Fibroblast of skin of abdomen (primary cell): ENCODE measurements at places on chromosomes 1 and 21.

DNA sequence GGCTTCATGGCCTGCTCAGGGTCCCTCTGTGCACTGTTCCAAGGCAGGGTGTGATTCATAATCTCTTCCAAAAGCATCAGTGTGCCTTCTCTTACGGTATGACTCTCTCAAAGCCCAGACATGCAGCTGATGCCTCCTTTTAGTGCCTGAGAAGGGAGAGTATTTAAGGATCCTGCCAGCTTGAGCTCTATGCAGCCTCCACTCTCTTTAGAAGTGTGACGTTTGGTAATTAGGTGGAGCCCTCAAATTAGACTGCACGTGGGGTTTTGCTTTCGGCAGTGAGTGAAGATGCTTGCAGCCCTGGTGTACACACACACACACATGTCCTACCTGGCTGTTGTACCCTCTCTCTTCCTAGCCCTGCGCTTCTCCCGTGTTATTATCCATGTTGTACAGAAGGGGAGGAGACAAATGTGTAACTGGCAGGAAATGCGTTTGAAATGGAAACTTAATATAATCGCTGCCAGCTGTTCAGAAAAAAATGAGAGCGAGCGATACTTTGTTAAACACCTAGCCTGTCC, 2.6 kb upstream of the C1orf174 start:
- no peak for DNase-seq

DNA sequence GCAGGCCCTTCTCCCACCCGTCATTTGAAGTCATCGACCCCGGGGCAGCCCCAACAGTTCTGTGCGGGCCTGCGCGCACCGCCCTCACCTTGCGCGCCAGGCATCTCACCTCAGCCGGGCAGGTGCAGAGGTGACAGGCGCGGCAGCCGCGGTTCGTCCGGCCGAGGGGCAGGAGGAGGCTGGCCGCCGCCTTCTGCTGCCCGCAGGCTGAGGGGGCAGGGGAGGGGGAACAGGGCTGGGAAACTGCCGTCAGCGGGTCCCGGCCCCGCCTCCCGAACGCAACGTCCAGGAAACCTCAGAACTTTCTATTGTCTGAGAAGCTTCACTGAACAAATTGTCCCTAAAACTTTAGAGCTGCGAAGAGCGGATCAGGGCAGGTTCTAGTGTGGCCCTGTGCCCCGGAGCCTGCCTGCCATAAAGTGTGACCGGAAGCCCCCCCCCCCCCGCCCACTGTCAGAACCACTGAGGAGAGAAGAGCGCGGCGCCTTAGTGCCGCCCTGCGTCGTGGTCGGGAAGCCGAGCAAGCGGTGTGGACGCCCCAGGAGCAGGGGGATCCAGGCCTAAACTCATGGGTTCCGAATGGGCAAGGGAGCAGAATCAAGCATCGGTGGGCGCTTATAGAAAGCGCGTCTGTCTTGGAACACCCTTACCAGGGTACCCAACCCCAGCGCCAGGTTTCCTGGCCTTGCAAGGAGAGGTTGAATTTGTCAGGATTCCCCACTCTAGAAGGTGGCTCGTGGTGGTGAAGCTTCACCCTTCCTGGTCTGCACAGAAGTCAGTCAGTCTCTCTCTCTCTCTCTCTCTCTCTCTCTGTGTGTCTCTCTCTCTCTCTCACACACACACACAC, 13.3 kb upstream of the TBX15 start:
- no peak for DNase-seq

DNA sequence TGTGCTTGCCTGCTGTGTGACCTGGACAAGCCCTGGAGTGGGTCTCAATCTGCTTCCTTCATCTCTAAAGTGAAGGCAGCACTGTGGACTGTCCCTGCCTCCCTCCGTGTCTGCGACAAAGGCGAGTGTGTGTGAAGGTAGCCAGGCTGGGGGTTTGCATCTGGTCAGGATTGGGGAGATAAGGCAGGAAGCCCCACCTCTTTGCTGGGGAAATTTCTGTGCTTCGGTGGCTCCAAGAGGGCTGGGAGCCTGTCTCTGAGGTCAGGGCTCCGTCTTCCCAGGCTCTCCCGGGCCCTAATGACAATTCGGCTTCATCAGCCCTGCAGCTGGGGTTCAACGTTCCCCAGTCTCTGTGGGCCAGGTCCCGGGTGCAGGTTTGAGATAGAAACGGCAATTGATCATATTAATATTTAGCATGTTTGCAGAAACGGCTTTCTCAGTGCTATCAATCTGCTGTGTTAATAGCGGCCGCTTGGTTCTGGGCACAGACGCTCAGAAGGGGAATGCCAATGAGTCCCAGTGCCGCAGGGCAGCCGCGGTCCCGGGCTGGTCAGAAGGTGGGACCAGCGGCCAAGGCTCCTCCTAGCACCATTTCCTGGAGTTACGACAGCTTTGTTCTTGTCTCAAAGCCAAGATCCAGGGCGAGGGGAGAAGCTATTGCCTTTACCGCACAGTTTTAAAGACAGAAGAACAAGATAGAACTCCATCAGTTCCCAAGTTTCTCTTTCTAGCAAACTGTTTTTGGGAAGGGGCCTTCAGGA, 105.7 kb downstream of the PRDM16 start:
- DNase-seq, result peak; percentile 28

- peak; percentile 91 for DNase-seq
Measured at GRCh38 chr1:40267767-40268187, 9.7 kb downstream of the ZMPSTE24 start.

GRCh38 chr1:115980998-115981993, 5.0 kb downstream of the SLC22A15 start:
- DNase-seq, result peak; percentile 50

DNA sequence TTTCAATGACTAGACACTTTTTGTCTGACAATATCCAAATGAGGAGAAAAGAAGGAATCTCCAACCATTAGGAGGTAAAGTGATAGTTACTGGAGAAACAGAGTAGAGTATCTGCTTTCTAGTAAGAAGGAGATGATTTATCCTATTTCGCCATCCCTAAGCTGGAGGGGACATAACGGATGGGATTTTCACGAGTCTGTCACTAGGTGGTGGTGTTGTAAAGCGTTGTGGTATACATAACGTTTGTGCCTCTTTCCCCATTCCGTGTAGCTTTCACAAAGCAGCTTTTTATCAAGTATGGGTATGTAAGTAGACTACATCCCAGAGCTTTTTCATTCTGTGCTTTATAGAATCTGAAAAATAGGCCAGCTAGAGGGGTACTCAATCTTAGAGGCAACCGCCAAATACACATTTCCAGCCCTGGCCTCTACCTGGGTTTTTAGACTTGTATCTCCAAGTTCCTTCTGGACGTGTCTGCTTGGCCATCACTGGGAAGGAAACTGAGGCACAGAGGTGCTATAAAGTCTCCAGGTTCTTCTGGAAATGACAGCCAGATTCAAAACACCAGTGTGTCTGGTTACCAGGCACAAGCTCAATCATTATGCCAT, 33.3 kb upstream of the FAM3B start:
- peak; percentile 83 for DNase-seq

- no peak for DNase-seq
Measured at GRCh38 chr1:187961895-187962294, 1133.1 kb downstream of the PLA2G4A start.

DNA sequence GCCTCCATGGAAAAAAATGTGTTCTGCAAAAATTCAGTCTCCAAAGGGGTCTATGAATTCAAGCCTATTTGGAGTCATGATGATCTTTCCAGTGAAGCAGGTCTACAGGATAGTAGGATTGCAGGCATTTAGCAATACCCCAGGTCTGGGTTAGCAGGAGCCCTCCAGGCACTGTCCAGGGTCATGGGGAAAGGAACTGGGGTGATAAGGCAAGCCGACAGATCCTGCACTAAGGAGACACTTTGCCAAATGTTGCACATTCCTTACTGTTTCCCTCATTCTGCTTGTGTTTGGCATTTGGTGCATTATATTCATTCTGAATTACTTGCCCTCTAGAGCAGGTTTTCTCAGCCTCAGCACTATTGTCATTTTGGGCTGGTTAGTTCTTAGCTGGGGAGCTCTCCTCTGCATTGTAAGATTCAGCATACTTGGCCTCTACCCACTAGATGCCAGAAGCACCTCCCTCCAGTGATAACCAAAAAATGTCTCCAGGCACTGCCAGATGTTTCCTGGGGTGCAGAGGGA, 333.3 kb upstream of the PLXNA2 start:
- no peak for DNase-seq

GRCh38 chr1:161207173-161207572, 5.0 kb downstream of the NDUFS2 start:
- DNase-seq, result no peak

DNA sequence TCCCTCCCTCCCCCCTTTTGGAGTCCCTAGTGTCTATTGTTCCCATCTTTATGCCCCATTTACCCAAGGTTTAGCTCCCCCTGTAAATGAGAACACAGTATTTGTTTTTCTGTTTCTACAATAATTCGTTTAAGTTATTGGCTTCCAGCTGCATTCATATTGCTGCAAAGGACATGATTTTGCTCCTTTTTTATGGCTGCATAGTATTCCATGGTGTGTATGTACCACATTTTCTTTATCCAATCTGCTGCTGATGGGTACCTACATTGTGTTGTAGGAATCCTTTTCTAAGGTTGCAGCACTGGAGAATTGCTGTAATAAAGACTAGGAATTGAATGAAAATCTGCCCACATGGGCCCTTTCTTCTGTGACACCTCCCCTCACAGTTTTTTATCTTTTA, 6.8 kb downstream of the SLC25A24 start:
- no peak for DNase-seq

- DNase-seq, result no peak
Measured at GRCh38 chr1:94322696-94323095, 85.3 kb upstream of the ARHGAP29 start.

DNA sequence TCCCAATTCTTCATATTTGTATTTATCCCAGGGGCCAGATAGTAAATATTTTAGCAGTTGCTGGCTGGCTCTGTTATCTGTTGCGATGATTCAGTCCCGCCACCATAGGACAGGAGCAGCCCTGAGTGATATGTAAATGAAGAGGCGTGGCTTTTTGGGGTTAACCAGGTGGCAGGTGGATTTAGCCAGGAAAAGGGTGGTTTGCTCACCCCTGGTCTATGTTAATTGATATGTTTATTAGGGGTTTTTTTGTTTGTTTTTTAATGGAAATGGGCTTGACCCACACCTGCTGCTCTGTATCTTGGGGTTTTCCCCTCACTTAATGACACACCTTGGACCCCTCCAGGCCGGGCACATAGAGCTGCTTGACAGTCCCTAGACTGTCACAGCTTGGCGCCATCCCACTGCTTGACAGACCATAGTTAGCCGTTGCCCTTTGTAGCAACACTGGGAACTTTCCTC, 62.8 kb downstream of the PIK3CD start:
- DNase-seq, result no peak

- DNase-seq, result no peak
Measured at GRCh38 chr1:220342853-220343252, 70.6 kb upstream of the RAB3GAP2 start.

- DNase-seq, result peak; percentile 63
Measured at GRCh38 chr1:185144233-185144632, 12.5 kb downstream of the TRMT1L start.

DNA sequence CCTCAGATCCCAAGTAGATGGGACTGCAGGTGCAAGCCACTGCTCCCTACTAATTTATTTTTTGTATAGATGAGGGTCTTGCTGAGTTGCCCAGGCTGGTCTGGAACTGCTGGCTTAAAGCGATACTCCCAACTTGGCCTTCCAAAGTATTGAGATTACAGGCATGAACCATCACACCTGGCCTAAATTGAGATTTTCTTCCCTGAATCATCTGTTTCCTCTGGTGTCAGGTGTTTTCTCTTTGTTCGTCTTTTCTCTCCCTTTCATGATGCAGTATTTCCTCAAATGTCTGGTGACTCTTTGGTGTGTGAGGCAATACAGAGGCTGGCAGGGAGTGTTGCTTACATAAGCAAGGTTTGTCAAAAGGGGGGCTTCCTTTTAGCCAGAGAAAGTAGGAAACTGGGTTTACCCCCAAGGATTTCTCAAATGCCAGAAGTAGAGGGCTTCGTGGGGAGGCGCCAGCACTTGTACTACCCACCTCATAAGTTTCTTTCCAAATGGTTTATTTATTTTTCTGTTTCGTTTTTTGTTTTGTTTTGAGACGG, 27.6 kb downstream of the CLDN14 start:
- no peak for DNase-seq

DNA sequence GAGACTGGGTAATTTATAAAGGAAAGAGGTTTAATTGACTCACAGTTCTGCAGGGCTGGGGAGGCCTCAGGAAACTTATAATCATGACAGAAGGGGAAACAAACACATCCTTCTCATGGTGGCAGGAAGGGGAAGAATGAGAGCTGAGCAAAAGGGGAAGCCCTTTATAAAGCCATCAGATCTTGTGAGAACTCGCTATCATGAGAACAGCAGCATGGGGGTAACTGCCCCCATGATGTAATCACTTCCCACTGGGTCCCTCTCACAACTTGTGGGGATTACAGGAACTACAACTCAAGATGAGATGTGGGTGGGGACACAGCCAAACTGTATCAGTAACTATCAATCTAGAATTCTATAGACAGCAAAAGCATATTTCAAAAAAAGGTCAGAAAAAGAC, 64.7 kb upstream of the ACTRT2 start:
- DNase-seq, result no peak

- peak; percentile 48 for DNase-seq
Measured at GRCh38 chr21:45357436-45358260, 47.3 kb upstream of the COL18A1 start.

DNA sequence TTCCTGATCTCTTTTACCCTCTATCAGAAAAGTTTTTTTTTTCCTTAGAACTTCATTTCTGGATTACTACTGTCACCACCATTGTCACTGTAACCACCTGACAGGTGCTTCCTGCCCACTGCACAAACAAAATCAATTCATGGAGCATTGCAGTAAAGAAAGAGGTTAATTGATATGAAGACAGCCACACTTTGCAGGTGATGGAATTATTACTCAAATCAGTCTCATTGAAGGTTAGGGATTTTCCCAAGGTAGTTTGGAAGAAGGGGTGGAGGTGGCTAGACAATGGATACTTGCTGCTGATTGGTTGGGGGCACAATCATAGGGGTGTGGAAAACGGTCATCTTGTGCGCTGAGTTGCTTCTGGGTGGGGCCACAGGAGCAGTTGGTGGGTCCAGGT, 230.8 kb upstream of the CACYBP start:
- no peak for DNase-seq

GRCh38 chr21:42321845-42322244, 6.6 kb upstream of the TFF3 start:
- DNase-seq, result no peak

DNA sequence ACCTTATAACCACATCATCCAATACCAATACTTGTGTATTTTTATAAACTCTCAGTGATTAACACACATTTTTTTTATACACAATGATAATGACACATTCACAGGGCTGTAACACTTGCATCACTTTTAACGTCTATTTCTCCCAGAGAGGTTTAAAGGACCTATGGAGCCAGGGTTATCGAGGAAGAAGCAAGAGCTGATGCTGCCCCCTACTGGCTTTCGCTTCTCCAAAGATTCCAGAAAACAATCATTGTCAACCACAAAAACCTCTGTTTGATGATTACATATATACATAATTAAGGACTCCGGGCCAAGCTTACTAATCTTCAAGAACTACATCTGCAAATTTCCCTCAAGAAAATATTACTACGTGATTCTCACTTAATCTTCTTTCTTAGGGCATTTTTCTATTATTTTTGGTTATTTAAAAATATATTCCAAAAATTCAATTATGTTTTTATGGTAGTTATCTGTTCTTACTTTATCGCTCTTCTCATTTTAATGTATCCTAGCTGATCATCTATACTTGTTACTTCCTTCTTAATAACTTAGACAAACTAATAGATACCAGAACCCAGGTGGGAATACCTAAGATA, 214.5 kb downstream of the VAV3 start:
- peak; percentile 80 for DNase-seq
